Activated naive CD4-positive, alpha-beta T cell treated with anti-CD3 and anti-CD28 coated beads, Interleukin-2, amount 50 U/mL, for 72 hours (primary cell): ENCODE measurements at places on chromosomes 13 and 19. TPM values are rescaled to one million over a fixed set of nuclear protein-coding genes. Genes with fewer than 3 reads are reported as not detected.

Gene CBY2
- total RNA-seq = not detected

Gene IGFL3
- not detected for total RNA-seq

Gene ZSCAN5C
- total RNA-seq = not detected

Gene PSMC4
- 93.6 TPM for total RNA-seq

Gene ZNF564
- total RNA-seq = 12.9 TPM

Gene C19orf67
- total RNA-seq = not detected

Gene CD22
- 7.0 TPM for total RNA-seq

Gene GRIK5
- 4.0 TPM for total RNA-seq

Gene ZNF429
- total RNA-seq = 10.3 TPM

Gene NAPSA
- total RNA-seq = 166 TPM

Gene ZNF428
- total RNA-seq = 14.2 TPM

Gene CCDC122
- total RNA-seq = 0.25 TPM

Gene MEF2B
- total RNA-seq = 3.4 TPM

Gene PLIN4
- total RNA-seq = 0.08 TPM

Gene PRKD2
- total RNA-seq = 76.8 TPM

Gene NAPA
- total RNA-seq = 69.7 TPM

Gene WTIP
- total RNA-seq = 1.6 TPM

Gene LILRA2
- not detected for total RNA-seq

Gene LILRB4
- total RNA-seq = not detected

Gene CTXN1
- not detected for total RNA-seq

Gene AP1M2
- not detected for total RNA-seq

Gene LIPE
- total RNA-seq = 13.6 TPM

Gene LGI4
- 2.7 TPM for total RNA-seq

Gene AXL
- total RNA-seq = not detected

Gene ZNF780A
- total RNA-seq = 17.8 TPM

Gene F7
- not detected for total RNA-seq

Gene MATK
- total RNA-seq = 27.8 TPM

Gene FOXA3
- total RNA-seq = 1.3 TPM

Gene TMPRSS9
- not detected for total RNA-seq

Gene LHB
- not detected for total RNA-seq

Gene NKPD1
- total RNA-seq = 0.14 TPM

Gene ZNF730
- total RNA-seq = 0.27 TPM

Gene SIGLEC9
- 1.1 TPM for total RNA-seq

Gene SPC24
- 48.7 TPM for total RNA-seq

Gene ZNF581
- total RNA-seq = 40.0 TPM

Gene ACP7
- total RNA-seq = not detected

Gene CNFN
- not detected for total RNA-seq
